Activated CD8-positive, alpha-beta T cell treated with anti-CD3 and anti-CD28 coated beads, Interleukin-2, amount 10 ng/mL, durations not matched to agents 7 days and 5 days (primary cell): ENCODE measurements at places on chromosomes 4 and X. TPM values are rescaled to one million over a fixed set of nuclear protein-coding genes. Genes with fewer than 3 reads are reported as not detected.
A peak's percentile ranks its signal among the peaks of the same experiment; 100 is the strongest.

GRCh38 chr4:24922416-24922815, 9.6 kb upstream of the CCDC149 start:
- no peak for DNase-seq

DNA sequence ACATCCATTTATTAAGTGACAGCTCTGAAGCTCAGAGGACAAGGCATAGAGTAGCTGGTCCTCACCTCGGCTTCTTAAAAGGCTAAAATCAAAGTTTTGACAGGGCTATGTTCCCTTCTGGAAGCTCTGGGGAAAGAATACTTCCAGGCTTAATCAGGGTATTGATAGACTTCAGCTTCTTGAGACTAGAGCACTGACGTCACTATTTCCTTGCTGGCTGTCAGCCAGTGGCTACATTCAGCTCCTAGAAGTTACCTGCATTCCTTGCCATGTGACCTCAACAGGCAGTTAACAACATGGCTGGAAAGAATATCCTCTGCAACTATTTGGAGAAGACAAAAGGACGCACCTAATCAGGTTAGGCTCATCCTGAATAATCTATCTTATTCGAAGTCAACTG, 1144.8 kb downstream of the ADGRL3 start:
- no peak for DNase-seq

Gene HMGN5
- 1.9 TPM for total RNA-seq

DNA sequence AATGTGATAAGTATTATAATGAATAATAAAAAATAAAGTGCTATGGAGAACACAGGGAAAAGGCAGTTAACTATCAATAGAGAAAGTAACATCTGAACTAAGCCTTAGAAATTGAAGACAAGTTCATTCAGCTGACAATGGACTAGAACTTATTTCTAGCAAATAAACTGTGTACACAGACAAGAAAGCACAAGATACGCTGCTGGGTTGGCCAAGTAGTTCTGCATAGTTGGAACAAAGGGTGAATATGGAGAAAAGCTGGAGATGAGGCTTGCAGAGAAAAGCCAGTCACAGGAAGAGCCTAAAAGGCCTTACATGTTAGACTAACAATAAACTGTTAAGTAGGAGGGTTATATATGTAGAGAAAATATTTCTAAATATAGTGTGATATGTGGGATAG, 71.2 kb downstream of the WDFY3 start:
- DNase-seq = no peak

- DNase-seq = peak; percentile 53
These were observed 88.6 kb upstream of the MAML3 start for GRCh38 chr4:140242357-140243277.

Gene PAGE2B
- total RNA-seq = 0.97 TPM

Gene SLC35A2
- total RNA-seq = 15.3 TPM

GRCh38 chr4:185734214-185734613, 77.8 kb downstream of the SORBS2 start:
- no peak for DNase-seq

DNA sequence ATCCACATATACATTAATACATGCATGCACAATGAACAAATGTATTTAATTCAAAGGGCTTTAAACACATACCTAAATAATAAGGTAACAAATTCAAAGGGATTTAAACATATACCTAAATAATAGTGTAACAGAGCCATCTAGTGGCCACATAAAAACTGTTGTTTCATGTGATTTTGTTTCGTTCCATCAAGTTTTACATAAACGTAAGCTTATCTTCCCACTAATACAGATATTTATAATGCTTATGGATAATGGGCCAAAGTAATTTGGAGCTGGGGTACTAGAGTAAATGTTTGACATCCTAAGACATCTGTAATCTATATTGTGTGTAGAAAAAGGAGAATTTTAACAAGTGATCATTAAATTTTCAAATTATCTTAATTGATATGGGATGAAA, 82.3 kb downstream of the PRSS12 start:
- no peak for DNase-seq

DNA sequence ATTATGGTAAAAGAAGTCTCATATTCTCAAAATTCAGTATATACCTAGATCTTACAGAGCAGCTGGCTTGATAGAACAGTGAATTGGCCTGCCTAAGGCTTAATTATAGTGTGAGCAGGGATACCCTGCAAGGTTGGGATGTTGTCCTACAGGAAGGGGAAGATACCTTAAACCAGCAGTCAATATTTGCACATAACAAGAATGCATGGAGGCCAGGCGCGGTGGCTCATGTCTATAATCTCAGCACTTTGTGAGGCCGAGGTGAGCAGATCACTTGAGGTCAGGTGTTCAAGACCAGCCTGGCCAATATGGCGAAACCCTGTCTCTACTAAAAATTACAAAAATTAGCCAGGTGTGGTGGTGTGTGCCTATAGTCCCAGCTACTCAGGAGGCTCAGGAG, 58.7 kb upstream of the ABCG2 start:
- DNase-seq = no peak
